ENCODE measurements at places on chromosomes 12 and 14. TPM values are rescaled to one million over a fixed set of nuclear protein-coding genes. Genes with fewer than 3 reads are reported as not detected.

GRCh38 chr14:104554608-104555429 lies 24.7 kb upstream of the C14orf180 start:
- no peak for DNase-seq

DNA sequence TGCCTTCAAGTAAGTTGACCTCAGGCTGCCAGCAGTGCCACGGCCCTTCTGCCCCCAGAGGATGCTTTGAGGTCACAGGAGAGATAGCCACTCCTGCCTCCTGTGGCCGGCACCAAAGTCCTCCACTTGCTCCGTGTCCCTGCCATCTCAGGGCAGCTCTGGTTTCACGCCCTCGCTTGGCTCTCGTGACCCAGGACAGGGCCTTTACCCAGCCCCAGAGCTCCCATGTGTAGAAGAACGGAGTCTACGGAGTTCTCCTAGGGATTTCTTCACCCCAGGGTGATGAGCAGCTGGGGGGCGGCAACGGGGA lies 178.1 kb downstream of the ADGRD1 start:
- DNase-seq: no peak

- DNase-seq: no peak
Observed at GRCh38 chr14:92516966-92517506, 3.5 kb downstream of the RIN3 start.

- DNase-seq: no peak
Observed at GRCh38 chr12:55724226-55724939, 4.2 kb downstream of the RDH5 start.

DNA sequence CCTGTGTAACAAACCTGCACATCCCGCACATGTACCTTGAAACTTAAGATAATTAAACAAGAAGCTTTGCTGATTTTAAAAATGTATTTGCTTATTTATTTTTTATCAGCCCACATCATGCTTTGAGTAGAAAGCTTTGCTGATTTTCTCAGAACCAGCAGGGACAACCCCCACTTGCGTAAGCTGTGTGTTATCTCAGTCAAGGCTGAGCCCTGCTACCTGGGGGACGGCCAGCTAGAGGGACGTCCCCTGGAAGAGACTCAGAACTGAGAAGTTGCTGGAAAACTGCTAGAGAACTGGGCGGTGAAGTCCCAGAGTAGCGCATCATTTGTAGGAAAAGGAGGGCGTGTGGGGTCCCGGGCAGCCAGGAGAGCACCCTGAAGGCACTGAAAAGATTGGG lies 4.1 kb upstream of the PLEK2 start:
- DNase-seq: no peak

- no peak for DNase-seq
Observed at GRCh38 chr14:99511421-99512109, 30.4 kb downstream of the CCNK start.

GRCh38 chr14:21070083-21070609 lies at the start of gene ARHGEF40:
ARHGEF40 (plus strand) TSS chr14:21070304; CDS start chr14:21070397, 93 bp downstream.
- no peak for DNase-seq

- DNase-seq: no peak
Observed at GRCh38 chr12:44367136-44367535, 509.0 kb downstream of the NELL2 start.

GRCh38 chr14:105119408-105120025 lies 49.1 kb downstream of the JAG2 start:
- no peak for DNase-seq

- no peak for DNase-seq
Observed at GRCh38 chr14:39875028-39875427, 442.8 kb upstream of the FBXO33 start.

GRCh38 chr12:20017802-20018201 lies 350.5 kb upstream of the PDE3A start:
- DNase-seq: no peak

DNA sequence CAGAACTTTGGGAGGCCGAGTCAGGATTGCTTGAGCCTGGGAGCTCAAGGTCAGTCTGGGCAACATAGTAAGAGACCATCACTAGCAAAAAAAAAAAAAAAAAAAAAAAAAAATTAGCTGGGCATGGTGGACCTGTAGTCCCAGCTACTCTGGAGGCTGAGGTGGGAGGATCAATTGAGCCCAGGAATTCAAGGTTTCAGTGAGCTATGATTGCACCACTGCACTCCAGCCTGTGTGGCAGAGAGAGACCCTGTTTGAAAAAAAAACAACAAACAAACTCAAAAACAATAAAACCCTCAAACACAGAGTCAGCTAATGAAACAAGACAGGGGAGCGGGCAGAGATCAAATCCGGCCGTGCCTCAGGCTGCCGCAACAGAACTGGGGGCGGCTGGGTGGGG lies 41.7 kb upstream of the DLK1 start:
- DNase-seq: no peak

- DNase-seq: no peak
Observed at GRCh38 chr12:131845121-131845520, 16.9 kb downstream of the MMP17 start.

- no peak for DNase-seq
Observed at GRCh38 chr12:14614704-14615121, 47.0 kb upstream of the PLBD1 start.

GRCh38 chr12:109291521-109292341 lies 17.4 kb downstream of the FOXN4 start:
- DNase-seq: peak; percentile 49

- DNase-seq: no peak
Observed at GRCh38 chr12:89316705-89317139, 35.6 kb downstream of the DUSP6 start.

GRCh38 chr12:25714198-25714984 lies 161.3 kb upstream of the LMNTD1 start:
- no peak for DNase-seq

- no peak for DNase-seq
Observed at GRCh38 chr14:77375973-77376770, 722 bp downstream of the TMED8 start.

- no peak for DNase-seq
Observed at GRCh38 chr12:132483612-132484011, 6.3 kb upstream of the FBRSL1 start.

DNA sequence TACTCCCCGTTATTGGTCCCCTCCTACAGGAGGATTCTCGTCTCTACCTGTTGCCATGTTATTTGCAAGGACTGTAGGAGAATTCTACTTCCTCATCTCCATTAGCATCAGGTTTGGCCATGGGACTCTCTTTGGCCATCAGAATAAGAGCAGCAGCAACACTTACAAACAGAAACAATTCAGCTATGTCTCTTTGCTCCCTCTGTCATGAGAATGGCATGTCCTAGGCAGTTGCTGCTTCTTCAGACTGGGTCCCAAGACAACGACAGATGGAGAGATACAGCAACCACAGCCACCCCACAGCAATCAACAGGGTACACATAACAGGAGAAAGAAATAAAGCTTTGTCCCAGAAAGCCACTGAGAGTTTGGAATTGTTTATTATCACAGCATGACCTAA lies 19.7 kb downstream of the SLC41A2 start:
- DNase-seq: no peak

DNA sequence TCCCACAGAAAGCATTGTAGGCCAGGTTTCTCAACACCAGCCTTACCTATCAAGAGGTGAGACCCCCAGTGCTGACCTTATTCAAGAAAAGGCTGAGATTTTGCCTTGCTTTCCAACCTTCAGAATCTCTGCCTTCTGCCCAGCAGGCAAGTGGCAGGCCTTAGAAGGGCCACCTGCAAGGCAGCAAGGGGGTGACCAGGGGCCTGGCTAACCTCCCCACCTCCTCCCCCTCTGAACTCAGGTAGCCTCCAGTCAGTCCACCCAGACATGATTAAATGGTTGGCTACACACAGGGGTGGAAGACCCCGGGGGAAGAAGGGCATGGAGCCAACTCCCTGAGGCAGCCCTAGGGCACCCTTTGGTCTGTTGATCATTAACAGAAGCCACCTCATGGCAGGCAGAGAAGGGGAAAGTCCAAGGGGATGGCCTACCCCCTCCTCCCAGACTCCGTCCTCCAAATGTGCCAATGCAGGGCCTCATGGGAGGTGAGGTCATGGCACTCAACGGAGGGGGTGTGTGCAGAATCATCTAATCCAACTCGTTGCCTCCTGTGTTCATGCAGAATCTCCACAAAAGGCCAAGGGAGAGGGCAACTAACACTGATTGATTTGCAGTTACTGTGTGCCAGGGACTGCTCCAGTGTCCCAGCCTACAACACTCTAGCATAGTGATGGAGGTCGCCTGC lies 8.5 kb downstream of the ZFP36L1 start:
- no peak for DNase-seq

Gene PROX2
- not detected for polyA plus RNA-seq

Gene CACNA1C
- polyA plus RNA-seq: 34.5 TPM

Gene ZDHHC17
- 22.1 TPM for polyA plus RNA-seq

Gene TBPL2
- not detected for polyA plus RNA-seq

Gene ABCD2
- 1.4 TPM for polyA plus RNA-seq

Gene STAT2
- 66.3 TPM for polyA plus RNA-seq

Gene CFAP251
- polyA plus RNA-seq: 0.52 TPM

Gene C12orf60
- polyA plus RNA-seq: 1.0 TPM

Gene MYH6
- not detected for polyA plus RNA-seq

Gene EXOC5
- 26.3 TPM for polyA plus RNA-seq

Gene SLCO1B1
- polyA plus RNA-seq: 0.05 TPM

Gene AKAP5
- polyA plus RNA-seq: 0.35 TPM

Gene LALBA
- polyA plus RNA-seq: not detected

Gene SIRT4
- polyA plus RNA-seq: 1.8 TPM

Gene JPH4
- 2.5 TPM for polyA plus RNA-seq

Measured in urinary bladder (tissue), 4 donors.